ENCODE measurements at places on chromosomes 1 and 21.

DNA sequence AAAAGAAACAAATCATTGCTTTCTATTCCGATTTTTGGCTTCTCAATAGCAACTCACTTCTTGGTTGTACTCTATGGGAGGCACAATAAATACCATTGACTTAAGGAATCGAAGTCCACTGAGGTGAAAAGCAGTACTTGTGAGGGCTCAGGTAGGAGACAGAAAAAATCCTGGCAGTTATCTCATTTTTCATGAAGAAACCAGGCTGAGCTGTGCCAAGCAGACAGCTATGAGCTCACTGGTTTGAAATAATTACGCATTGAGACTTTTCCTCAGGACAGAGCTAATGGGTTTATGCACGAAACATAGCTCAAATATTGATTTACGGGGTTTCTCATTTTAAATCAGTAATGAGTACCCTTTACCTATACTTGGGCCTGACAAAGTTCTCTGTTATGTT, 18.5 kb downstream of the COLGALT2 start:
- DNase-seq: no peak

DNA sequence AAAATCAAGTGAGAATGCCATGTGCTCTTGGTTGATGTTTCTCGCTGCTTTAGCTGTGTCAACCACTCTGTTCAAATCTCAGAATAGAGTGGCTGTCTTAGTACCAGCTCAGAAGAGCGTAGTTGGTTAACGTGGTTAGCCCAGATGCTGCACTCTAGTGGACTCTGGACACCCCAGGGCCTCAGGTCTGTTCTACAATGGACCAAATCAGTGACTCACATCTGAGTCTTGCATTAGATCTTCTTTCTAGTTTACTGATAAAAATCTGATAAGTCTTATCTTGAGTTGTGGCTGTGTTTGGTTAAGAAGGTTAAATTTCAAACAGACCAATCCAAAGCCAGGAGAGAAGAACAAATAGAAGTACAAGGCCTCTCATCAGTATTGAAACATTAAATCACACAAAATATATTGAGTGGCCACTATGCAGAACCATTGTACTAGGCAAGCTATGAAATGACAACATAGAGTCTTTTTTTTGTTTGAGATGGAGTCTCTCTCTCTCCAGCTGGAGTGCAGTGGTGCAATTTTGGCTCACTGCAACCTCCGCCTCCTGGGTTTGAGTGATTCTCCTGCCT, 104.1 kb downstream of the NR5A2 start:
- no peak for DNase-seq

- DNase-seq: no peak
Measured at GRCh38 chr1:215887627-215888026, 320.5 kb downstream of the KCTD3 start.

DNA sequence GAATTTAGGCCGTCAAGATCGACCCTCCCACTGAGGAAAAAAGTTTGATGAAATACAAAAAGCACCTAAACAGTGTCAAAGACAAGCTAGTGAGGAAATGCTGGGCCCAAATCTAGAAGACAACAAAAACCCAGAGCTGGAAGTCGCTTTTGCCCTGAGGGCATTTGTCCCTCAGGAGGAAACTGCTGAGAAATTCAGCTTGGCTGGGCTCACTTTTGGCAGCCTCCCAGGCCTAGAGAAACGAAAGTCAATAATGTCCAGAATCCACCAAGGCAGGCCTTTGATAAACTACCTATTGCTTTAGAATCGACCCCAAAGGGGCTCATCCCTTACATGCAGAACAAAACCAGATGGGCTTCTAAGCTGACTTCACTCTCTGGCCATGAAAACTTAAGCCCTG, 38.9 kb downstream of the SYT2 start:
- no peak for DNase-seq

GRCh38 chr1:11099310-11100148, at the start of gene EXOSC10:
Gene EXOSC10 (minus strand): TSS chr1:11099869. CDS start chr1:11099831, 38 bp downstream.
- DNase-seq: peak; percentile 99

DNA sequence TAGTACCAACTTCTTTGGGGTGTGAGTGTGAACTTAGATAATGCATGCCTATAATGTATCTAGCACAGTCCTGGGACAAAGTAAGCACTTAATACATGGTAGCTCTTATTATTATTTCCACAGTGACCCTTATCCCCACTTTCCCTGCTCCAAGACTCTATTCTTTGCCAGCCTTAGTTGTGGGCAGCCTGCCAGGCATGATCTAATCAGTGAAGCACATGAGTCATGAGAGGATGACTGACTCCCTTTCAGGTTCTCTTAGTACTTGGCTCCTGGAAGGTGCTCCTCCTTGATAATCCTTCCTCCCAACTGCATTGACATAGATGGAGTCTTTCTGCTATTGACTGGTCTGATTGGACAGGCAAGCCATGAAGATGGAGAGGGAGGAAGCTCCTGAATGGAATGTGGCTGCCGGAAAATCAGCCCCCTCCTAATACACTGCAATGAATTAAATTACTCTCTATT, 17.4 kb upstream of the GNG12 start:
- DNase-seq: peak; percentile 66

DNA sequence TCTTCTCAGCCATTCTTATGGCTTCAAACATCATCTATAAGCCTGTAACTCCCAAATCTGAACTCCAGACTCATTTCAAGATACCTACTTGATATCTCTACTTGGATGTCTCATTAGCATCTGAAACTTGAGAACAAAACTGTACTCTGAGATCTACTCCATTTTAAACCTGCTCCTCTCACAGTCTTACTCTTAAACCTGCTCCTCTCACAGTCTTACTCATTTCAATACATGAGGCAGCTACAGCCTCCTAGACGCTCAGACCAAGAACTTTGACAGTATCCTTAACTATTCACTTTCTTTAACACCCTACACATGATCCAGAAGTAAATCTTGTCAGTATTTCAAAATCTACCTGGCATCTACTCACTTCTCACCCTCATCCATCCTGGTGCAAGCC, 54.3 kb downstream of the NBPF6 start:
- no peak for DNase-seq

GRCh38 chr21:33443194-33443593, 36.6 kb downstream of the TMEM50B start:
- DNase-seq: no peak

DNA sequence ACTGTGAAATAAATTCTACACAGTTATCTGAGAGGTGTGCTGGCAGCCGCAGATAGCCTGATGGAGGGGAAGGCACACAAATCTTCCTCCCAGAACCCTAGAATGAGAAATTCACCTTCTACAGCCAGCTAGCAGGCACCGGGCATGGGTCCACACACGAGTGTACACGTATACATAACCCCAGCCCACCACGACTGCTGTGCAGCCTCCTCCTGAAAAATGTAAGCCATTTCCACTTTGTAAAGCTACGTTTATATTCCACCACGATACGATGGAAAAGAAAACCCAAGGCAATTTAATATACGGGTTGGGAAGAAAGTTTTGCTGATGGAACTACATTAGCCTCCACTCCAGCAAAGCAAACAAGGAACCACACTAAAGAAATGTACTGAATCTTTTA, 1.8 kb downstream of the BTG3 start:
- peak; percentile 5 for DNase-seq

DNA sequence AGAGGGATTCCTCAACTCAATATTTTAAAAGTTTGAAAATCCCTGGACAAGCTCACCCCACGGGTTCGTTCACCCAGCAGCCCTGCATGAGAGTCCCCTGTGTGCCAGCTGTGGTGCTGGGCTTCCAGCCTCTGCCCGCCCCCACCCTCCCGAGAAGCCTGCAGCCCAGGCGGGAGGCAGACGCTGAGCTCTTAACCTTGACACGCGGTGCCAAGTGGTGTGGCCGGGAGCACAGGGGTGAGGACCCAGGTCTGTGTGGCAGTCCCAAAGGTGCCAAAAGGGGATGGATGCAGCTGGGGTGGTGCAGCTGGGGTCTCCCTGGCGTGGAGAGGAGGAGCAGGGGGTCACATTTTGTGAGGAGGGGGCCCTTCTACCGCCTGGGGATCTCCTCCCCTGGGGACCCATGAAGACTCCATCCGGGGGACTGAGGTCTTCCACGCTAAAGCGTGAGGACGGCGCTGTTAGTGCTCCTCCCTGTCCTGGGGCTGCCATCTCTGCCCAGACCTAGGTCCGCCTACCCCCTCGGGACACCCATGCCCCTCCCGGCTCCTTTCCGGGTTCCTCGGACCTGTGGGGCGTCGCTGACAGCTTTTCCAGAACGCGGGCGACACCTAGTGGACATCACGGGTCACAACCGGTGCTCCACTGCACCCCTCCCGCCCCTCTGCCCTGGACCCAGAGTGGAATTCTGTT, 12.9 kb downstream of the PLA2G2F start:
- peak; percentile 96 for DNase-seq

DNA sequence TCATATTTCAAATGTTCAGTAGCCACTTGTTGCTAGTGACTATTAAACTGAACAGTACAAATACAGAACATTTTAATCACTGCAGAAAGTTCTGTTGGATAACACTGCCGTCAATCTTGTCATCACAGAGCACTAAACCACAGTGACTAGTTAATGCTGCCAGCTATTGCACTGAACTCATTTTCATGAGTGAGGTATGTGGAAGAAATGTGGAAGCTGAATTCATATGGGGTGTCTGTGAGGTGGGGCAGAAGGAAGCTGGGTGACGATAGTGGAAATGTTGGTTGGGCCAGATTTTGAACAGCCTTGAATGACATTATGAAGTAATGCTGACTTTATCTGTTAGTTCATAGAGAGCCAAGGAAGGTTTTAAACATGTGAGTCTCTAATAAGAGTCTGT, 49.6 kb downstream of the OSBPL9 start:
- DNase-seq: peak; percentile 79

GRCh38 chr1:235011064-235011598, 117.5 kb downstream of the TOMM20 start:
- DNase-seq: no peak

DNA sequence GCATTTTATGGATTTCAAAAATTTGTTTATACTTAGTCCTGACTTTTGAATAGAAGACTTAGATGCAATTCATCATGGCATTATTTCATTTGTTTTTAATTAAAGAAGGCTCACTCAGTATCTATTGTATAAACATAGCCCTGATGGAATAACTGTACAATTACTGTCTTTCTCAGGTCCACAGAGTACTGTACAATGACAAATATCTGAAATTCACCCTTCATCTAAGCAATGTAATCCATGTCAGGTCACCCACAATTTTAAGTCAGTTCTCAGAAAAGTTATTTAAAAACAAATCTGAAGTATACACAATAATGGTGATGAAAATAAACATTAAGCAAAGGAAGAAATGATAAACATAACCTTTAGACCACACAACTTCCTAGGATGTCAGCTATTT, 311.9 kb downstream of the GRIK1 start:
- no peak for DNase-seq

DNA sequence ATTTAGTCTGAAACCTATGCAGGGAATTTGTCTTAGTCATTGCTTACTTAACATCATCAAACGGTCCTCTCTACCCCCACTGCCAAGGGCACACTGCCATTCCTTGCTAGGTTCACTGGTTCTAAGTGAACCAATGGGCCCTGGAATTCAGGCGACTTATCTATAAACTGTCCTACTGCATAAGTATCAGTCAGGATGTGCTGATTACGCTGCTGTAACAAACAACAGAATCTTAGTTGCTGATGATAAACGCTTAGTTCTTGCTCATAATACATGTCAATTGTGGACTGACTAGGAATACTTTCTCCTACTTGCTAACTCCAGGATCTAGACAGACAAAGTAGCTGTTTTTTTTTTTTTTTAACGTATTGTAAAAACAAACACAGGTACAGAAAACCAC, 136.1 kb downstream of the PRDM2 start:
- DNase-seq: peak; percentile 2

GRCh38 chr1:20059847-20060246, 10.1 kb upstream of the PLA2G5 start:
- no peak for DNase-seq

DNA sequence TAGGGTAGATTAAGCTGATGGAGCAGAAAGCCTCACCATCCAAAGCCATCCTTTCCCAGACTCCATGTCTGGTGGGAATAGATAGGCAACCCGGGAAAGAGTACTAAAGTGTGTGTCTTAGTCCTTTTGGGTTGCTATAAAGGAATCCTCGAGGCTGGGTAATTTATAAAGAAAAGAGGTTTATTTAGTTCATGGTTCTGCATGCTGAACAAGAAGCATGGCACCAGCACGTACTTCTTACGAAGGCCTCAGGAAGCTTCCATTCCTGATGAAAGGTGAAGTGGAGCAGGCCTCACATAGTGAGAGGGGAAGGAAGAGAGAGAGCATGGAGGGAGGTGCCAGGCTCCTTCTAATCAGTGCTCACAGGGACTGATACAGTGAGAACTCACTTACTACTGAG, 6.2 kb upstream of the SLC37A1 start:
- no peak for DNase-seq

DNA sequence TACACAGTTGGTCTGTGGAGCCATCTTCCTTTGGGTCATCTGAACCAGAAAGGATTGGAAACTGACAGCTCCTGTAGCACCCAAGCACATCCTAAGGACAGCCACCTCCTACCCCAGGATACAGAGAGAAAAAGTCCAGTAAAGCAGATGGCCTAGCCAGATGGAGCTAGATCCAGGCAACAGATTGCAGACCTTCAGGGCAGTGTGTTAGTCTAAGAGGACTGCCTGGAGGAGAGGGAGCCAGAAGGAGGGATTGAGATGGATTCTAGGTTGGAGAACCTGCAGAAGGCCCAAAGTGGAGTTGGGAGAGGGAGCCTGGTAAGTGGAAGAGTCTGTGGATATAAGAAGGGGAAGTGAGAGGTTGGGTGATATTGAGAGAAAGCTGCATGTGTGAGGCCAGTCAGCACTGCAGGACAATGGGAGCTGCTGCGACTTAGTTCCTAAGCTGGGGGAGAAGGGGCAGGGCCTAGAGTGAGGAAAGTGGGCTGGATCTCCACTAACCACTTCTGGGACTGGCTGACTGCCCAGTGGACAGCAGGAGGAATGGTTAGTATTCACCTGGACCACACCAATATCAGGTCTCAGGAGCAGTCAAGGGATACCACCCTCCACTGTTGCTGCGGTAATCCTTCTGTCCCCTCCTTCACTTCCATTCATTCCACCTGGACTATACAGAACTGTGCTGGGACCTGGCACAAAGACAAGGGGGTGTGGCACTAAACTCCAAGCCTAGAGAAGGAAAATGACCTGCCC, 13.4 kb downstream of the BCAN start:
- DNase-seq: no peak

DNA sequence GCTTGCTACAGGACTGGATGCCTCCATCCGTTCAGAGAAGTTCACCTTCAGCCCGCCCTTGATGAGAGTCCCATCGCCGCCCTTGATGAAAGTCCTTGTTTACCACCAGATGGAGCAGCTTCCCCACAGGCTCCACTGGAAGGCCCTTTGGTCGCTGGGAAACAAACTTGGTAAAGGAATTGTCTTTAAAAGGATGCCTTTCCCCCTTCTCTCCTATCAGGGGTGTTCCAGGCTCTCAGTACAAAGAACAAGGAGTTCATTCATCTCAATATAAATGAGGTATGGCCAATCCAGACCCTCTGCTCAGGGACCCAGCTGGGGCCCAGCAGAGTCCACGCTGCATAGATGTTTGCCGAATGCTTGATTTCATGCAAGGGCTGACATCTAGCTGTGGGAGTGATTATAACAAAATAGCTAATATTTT, 50.8 kb downstream of the CAPN9 start:
- peak; percentile 88 for DNase-seq

DNA sequence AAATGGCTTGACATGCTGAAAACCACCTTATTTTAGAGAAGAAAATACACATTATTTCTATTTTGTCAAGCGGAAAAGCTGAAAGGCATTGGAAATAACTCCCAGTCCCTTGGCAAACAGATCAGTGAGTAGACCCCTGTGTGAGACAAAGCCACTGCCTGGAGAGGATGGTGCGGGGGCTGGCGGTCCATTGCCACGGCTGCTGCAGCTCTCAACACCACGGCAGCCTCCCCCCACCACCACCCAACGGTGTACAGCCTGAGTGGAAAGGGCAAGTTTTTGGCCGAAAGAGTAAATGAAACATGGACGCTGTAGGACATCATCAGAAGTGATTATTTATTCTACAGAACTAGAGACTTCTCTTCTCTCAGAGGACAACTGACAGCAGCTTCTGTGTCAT, 84.6 kb downstream of the PEX14 start:
- DNase-seq: no peak

Measured in GM03348 (cell line).